Urothelium cell line (cell line): ENCODE measurements at places on chromosomes 6 and 20.

DNA sequence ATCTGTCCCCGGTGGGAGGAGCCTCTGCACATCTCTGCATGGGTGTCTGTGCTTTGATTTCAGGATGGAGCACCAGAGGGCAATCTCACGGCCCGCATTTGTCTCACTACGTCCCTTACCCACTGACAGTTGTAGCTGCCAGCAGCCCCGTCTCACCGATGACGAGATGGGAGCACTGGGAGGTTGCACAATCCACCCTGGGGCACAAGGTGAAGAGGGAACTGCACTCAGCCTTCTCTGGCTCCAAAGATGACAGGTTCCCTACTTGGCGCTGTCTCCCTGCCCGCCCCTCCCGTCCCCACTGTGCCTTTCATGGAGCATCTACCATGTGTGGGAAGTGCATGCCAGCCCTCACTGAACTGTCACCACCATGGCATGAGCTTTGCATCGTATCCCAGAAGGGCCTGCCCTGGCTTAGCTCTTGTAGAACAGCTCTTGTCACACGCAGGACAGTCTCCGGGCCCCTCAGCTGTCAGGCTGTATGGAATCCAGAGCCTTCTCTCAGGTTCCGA is 99.9 kb upstream of the PMEPA1 start:
- DNase-seq, result no peak

GRCh38 chr20:49478754-49479689 is 3.4 kb downstream of the KCNB1 start:
- no peak for DNase-seq

- DNase-seq, result no peak
Measured at GRCh38 chr6:147564556-147564955, 56.1 kb downstream of the SAMD5 start.

GRCh38 chr20:15072316-15072715 is 734.9 kb upstream of the FLRT3 start:
- DNase-seq, result no peak

- no peak for DNase-seq
Measured at GRCh38 chr6:166830185-166830890, 126.0 kb downstream of the RNASET2 start.

DNA sequence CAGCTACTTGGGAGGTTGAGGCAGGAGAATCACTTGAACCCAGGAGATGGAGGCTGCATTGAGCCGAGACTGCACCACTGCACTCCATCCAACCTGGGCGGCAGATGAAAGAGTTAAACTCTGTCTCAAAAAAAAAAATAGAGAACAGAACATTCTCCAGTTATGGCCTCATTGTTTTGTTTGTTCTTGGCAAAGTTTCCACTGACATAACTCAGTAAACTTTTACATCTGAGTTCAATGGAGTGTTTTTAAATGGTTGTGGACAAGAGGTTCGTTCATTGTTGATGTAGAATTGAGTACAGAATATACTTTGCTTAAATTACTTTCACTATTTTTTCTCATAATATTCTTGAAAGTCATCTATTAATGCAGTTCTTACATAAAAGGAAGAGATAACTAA is 42.2 kb upstream of the IFNGR1 start:
- DNase-seq, result no peak

- peak; percentile 99 for DNase-seq
Measured at GRCh38 chr6:52664186-52664990, 6.5 kb upstream of the TMEM14A start.

- no peak for DNase-seq
Measured at GRCh38 chr20:10961651-10962288, 288.0 kb upstream of the JAG1 start.

- DNase-seq, result no peak
Measured at GRCh38 chr20:42085366-42085765, 467.2 kb upstream of the CHD6 start.

DNA sequence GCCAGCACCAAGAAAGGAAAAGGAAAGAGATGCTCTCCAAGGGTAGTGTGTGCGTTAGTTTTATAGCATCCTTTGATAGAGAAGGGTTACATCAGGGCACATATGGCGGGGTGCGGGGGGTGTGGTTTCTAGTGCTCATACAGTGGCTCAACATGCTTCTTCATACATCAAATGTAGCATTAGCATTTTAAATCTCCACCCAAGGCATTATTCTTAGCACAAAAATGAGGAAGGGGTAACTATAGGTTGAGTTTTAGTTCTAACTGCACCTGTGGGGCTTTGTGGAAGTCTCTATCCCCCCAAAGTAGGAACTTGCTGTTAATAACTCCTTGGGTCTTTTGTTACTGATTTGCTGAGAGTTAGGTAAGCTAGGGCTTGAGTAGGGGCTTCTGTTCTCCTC is 89.3 kb downstream of the CEP57L1 start:
- no peak for DNase-seq

DNA sequence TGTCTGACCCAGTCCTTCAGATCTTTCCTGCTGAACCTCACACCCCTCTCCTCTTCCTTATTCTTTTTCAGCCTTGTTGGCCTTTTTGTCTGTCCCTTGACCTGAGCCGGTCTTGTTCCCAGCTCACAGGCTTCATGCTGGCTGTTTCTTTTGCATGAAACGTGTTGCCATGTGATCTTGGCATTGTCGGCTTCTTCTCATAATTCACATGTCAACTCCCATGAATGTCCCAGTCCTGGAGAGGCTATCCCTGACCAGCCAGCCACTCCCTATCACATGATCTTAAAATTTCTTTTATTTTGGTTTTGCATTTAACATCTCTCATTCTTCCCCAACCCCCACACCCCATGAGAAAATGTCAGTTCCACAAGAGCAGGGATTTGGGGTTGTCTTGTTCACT is 131.2 kb upstream of the TSHZ2 start:
- DNase-seq, result no peak

DNA sequence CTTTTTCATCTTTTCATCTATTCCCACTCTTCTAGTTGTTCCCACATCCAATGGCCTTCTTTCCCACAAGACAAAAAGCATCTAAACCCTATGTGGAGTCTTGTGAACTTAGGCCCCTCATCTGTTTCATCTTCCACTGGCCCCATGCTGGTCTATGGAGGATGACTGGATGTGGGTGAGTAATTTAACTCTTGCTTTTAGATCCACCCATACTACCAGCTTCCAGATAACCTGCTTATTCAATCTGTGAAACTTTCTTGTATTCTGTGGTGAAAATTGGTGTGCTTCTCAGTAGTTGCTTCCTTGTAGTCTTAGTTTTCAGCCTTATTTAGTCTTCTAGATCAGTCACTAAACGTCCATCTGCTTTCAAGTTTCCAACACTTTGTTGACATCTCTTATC is 64.9 kb downstream of the OPN5 start:
- DNase-seq, result no peak

GRCh38 chr6:169227116-169227515 is 26.5 kb downstream of the THBS2 start:
- no peak for DNase-seq

DNA sequence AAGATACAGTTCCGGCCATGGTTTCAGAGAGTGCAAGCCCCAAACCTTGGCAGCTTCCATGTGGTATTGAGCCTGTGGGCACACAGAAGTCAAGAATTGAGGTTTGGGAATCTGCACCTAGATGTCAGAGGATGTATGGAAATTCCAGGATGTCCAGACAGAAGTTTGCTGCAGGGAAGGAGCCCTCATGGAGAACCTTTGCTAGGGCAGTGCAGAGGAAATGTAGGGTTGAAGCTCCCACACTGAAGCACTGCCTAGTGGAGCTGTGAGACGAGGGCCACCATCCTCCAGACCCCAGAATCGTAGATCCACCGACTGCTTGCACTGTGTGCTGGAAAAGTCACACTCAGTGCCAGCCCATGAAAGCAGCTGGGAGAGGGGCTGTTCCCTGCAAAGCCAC is 267.5 kb downstream of the OGFRL1 start:
- no peak for DNase-seq

- DNase-seq, result no peak
Measured at GRCh38 chr6:33547499-33547898, 32.6 kb downstream of the BAK1 start.

- DNase-seq, result no peak
Measured at GRCh38 chr6:55968926-55969325, 93.5 kb upstream of the BMP5 start.

GRCh38 chr20:25005661-25006060 is 13.1 kb upstream of the APMAP start:
- DNase-seq, result no peak

- DNase-seq, result peak; percentile 64
Measured at GRCh38 chr20:38304845-38305447, 990 bp downstream of the BPI start.

- DNase-seq, result peak; percentile 9
Measured at GRCh38 chr6:108592371-108593337, 31.9 kb downstream of the FOXO3 start.

DNA sequence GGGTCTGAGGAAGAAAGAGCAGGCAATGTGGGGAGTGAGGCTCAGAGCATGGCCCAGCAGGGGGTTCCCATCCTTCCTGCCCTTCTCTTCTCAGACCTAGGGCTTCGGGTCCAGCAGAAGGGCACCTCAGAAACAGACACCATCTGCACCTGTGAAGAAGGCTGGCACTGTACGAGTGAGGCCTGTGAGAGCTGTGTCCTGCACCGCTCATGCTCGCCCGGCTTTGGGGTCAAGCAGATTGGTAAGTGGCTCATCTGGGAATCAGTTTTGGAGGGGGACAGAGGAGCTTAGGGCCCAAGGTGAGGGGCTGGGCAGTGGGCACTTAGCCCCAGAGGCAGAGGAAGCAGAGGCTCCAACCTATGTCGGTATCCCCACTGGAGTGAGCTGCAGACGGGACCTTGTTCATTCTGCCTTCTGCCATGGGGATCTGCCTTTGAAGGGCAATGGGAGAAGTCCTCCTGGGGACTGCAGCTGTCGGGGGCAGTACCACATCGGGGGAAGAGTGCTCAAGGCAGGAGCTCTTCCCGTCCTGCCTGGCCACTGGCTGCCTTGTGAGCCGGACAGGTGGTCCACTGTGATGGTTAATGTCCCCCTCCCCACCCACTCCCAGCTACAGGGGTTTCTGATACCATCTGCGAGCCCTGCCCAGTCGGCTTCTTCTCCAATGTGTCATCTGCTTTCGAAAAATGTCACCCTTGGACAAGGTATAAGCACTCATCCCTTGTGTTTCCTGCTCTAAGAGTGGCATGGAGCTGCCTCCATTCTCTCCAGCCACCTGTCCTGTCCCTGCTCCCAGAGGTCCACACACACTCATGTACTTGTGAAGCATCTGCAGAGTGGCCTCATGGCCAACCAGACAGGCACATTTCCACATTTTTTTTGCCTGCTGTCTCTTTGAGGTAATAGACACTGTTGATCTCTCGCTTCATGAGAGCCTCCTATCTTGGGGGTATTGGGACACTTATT is 4.7 kb downstream of the CD40 start:
- DNase-seq, result no peak

DNA sequence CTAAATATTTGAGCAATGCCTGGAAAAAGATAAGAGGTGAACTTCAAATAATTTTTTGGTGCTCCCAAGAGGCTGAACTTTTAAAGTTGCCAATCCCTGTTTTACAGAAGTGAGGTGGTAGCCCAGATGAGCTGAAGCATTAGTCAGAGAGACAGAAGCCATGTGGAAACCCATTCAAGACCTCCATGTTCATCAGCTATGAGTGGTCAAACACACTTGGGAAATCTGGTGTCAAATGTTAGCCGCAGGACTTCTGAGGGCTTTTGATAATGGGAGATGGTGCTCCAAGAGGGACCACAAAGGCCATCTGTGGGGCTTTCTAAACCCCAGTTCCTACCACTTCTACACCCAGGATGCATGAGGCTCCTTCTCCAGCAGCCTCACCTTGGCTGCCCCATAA is 77.5 kb upstream of the MRPS10 start:
- DNase-seq, result no peak

- DNase-seq, result peak; percentile 73
Measured at GRCh38 chr6:10510592-10511367, 10.4 kb upstream of the GCNT2 start.

GRCh38 chr20:37356961-37357371 is 11.0 kb downstream of the SRC start:
- DNase-seq, result no peak

- no peak for DNase-seq
Measured at GRCh38 chr20:63326314-63327230, 33.6 kb downstream of the COL20A1 start.

- no peak for DNase-seq
Measured at GRCh38 chr6:143964674-143965081, 43.4 kb downstream of the PLAGL1 start.

GRCh38 chr6:15344192-15344519 is 98.3 kb downstream of the JARID2 start:
- DNase-seq, result no peak

DNA sequence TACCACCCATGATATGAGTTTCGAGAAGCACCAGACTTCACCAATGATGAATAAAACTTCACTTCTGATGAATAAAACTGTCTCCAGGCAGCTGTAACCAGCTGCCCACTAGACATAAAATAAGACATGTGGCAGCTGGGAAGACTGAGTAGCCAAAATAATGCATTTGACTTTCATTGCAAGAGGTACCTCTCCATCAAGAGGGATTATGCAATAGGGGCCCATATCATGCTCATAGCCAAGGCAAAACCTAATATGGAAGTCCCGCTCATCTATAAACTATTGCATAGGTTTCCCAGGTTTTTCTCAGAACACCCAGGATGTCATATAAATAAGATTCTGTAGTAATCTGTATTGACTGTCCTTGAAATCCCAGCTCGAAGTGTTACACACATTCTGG is 155.5 kb downstream of the SIM1 start:
- DNase-seq, result no peak

- no peak for DNase-seq
Measured at GRCh38 chr6:20924911-20925543, 390.8 kb downstream of the CDKAL1 start.

DNA sequence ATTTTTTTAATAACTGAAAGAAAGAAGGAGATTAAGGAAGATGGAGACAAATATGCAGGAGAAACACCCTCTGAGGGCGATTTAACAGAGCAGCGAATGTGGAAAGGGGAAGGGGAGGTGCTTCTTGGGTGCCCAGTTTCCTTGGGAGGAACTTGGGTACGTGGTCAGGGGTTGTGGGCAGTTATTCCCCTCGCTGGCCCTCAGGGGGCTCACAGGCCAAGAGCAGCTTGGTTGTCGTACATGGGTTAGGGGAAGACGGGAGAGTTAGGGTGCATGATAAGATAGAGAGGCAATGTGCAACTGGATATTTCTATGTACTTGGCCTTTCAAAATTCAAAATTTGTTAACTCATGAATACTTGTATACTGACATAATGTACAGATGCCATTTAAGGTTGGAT is 7.0 kb upstream of the TUBB2A start:
- DNase-seq, result no peak

GRCh38 chr6:24255676-24256075 is 102.2 kb downstream of the DCDC2 start:
- no peak for DNase-seq

DNA sequence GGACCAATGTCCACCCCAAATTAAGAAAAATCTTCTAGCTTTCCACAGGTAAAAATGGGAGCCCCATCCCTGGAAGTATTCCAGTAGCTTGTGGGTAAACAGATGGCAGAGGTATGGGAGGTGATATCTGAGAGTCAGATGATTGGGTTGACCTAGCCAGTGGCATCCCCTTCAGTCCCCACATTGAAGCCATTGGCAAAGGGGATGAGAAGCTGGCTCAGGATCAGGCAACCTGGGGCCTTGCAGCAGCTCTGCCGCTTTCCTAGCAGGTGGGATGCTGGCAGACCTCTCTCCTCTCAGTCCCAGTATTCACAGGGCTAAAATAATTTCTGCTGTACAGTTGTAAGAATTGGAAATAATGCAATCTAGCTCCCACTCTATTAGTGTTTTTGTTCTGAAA is 108.9 kb upstream of the KCNG1 start:
- no peak for DNase-seq
